CD4-positive, alpha-beta T cell (primary cell): ENCODE measurements at places on chromosomes 7 and 10.
A peak's percentile ranks its signal among the peaks of the same experiment; 100 is the strongest.

DNA sequence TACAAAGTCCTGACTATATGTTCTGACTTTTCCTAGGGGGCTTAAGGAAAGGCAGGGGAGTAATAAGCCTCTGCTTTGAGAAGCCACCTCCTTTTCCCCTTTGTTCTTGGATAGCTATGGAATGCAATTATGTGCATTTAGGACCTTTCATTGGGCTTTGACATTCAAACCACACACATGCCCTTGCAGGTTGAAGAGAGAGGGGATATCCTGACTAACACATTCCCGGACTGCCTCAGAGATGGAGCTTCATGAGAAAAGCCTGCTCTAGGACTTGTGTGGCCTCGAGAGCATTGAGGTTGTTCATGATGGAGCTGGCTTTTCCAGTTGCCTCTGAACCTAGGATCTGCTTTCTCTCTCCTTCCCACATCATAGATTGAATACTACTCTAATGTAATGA lies 694.5 kb downstream of the LRMDA start:
- no peak for DNase-seq

GRCh38 chr10:77641788-77642397 lies 4.3 kb upstream of the KCNMA1 start:
- DNase-seq: no peak

DNA sequence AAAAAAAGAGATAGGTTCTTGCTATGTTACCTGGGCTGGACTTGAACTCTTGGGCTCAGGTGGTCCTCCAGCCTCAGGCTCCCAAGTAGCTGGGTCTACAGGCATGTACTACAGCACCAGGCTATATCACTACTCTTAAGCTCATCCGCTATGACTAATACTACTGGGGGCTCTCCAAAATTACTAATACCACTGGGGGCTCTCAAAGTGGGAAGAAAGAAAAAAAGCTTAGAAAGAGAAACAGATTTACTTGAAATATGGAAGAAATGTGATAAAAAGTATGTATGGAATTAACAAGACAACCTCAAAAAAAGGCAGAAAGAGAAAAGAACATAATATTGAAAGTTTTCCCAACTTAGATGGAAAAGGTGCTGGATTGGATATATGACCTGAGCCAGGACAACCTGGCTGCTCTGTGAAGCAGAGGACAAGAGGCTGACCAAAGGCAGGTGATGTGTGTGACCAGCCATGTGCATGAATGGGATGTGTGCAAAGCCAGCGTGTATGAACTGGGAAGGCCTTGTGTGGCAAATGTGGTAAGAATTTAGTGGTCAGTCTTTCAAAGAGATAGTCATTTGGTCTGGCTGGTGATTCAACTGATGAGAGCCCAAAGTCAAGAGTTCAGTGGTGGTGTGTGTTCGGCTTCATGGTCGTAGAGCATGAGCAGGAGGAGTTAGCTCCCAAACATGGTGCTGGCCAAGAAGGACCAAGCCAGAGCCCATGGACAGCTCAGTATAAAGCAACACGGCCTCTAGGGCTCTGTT lies 232.4 kb upstream of the KLF14 start:
- DNase-seq: no peak

GRCh38 chr10:22633528-22633927 lies 80.8 kb downstream of the PIP4K2A start:
- no peak for DNase-seq

DNA sequence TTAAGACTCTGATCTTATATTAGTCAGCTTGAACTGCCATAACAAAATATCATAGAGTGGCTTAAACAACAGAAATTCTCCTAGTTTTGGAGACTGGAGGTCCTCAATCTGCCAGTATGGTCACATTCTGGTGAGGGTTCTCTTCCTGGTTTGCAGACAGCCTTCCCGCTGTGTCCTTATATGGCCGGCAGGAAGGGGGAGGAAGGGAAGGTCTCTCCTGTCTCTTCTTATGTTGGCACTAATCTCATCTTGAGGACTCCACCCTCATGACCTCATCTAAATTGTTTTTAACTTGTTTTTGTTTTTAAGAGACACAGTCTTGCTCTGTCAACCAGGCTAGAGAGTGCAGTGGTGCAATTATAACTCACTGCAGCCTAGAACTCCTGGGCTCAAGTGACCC lies 53.1 kb downstream of the VPS41 start:
- no peak for DNase-seq

DNA sequence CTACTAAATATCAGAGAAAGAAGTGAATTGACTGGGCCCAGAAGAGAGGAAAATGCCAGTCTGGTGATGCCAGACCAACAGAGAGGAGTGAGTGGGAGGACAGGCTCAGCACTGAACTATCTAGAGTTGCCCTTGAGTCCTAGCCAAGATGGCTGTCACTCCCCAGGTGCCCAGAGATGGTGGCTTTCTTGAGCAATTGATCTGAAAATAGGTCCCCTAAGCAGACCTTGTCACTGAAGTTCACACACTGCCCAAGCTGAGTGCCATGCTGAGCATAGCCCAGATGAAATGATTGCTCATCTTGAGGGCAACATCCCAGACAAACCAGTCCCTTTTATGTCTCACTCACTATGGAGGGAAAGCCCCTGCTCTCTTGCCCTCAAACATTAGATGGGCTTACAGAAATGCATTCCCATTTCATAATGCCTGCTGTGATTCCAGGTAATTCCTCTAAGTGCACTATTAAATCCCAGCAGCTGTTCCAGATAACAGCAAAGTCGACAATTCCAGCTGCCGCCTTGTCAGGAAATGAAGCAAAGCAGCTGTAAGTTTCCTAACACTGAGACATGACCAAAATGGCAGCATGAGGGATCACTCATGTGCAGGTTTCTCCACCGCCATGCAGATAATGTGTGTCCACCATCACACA lies 329.4 kb downstream of the KCNMA1 start:
- DNase-seq: no peak

DNA sequence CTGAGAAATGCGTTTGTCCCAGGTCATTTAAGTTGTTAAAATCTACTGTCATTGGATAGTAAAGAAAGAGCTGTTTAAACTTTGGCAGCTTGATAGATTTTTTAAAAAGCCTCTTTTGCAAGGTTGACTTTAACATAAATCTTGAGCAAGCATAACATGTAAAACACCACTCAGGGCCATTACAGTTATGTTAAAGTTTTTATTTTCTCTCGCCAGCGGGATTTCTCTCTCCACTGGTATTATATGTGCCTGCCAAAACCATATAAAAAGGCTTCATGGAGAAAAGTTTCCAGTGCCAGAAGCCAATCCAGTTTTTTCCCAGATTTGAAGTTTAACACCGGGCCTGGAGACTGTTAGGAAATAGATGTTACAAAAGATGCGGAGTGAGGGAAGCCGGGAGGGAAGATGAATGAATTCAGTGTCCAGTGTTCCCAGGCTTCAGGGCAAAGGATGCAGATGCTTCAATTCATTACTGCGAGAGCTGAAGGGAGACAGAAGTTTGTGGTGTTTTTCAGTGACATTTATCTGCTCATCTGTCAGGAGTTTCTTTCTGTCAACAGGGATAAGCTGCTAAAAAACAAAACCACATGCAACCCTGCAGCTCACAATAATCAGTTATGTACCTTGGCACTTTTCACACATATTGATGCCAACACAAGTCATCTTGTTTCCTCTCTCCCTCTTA lies 155.5 kb downstream of the SPAG6 start:
- no peak for DNase-seq

DNA sequence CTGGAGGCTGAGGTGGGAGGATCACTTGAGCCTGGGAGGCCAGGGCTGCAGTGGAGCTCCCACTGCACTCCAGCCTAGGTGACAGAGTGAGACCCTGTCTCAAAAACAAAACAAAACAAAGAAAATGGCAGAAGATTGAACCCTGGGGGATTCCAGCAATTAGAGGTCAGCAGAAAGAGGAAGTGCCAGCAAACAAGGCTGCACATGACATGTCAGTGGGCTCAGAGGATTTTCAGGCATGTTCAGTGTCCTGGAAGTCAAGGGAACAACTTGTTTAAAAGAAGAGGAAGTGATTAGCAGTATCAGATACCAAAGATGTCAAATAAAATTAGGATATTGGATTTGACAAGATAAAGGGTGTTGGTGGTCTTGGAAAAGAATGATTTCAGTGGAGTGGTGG lies 32.3 kb downstream of the RAB18 start:
- DNase-seq: no peak

GRCh38 chr10:119207366-119207666 lies at the start of gene GRK5:
Gene GRK5 (plus strand): TSS chr10:119207571. CDS start chr10:119207918, 347 bp downstream.
- peak; percentile 98 for DNase-seq

DNA sequence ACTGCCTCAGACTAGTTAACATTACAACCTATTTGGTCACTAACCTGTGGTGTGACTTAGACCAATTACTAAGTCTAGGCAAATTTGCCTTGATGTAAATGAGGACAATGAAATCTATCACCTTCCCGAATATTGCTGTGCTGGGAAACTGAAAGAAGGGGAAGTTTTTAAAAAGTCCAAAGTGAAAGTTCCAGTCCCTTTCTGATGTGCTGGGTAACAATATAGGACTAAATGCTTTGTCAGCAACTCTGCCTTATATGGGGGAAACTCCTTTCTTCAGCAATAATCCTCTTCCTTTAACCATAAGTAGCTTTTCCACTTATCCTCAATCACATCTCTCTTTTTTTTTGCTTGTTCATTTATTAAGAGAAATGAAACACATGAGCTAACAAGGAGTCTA lies 3.9 kb downstream of the PIK3AP1 start:
- DNase-seq: no peak

GRCh38 chr10:76091926-76092325 lies 660.5 kb downstream of the LRMDA start:
- DNase-seq: no peak

DNA sequence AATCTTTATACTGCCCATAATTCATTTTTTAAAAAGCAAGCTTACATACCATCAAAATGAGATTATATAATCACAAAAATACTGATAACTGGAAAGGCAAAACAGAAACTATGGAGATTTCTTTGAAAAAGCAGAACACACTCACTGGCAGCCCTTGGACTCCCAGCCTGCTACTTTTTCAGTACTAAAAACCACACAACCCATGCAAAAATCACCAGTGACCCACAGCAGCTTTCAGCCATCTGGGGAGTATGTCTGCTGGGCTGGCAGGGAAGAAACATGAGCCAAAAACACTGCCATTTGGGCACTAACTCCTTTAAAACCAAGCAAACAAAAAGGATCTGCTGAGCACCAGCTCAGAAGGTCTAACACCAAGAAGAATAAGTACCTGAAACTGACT lies 80.0 kb upstream of the DDC start:
- DNase-seq: no peak

GRCh38 chr7:92155108-92155739 lies 20.9 kb upstream of the CYP51A1 start:
- DNase-seq: no peak

- DNase-seq: no peak
Measured at GRCh38 chr7:137269240-137269639, 74.3 kb downstream of the PTN start.

DNA sequence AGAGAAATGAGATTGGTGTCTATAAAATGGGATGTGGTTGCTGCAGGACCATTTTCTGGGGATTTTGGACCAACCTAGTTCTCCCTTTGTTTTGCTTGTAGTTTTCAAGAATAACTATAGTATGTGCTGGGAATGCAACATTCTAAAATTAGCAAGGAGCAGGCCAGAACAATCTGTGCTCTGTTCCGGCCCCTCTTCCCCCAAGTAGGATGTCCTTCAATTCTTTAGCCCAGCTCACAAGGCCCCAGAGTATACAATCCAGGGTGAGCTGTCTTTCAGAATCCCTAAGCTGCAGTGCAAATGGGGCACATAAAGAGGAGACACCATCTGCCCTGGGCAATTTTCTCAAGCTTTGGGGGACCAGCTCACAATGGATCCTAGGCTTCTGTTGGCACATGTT lies 809.1 kb downstream of the TNS3 start:
- DNase-seq: no peak

GRCh38 chr7:111560773-111561653 lies 1.3 kb downstream of the IMMP2L start:
- no peak for DNase-seq

DNA sequence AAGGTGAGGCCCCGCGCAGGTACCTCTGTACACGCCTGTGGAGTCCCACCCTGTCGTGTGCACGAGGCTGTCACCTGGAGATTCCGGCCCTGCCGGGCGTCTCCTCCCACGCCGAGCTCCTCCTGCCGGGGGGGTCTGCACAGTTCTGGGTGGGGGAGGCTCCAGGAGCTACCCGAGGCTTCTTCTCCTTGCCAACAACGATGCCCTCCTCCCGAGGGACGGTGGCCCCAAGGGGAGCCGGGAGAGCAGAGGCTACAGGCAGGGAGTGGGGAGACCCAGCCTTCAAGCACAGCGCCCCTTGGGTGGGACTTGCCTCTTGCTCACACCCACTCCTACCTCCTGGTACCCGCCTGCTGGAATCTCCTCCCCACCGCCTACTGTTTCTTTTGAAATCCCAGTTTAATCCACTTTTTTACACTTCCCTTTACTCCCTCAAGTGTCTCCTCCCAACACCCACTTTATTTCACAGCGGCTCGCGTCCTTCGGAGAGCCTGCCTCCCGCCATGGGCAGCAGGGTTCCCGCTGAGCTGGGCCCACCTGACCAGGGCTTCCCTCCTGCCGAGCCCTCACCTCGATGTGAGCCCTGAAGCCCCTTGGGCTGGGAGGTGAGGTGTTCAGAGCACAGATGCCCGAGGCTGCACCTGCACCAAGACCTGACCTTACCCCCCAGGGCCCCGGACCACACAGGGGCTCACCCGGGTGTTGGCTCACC lies 338.1 kb downstream of the DNAJB6 start:
- no peak for DNase-seq

GRCh38 chr10:58667658-58668310 lies 155.1 kb downstream of the BICC1 start:
- no peak for DNase-seq

GRCh38 chr10:106565546-106565945 lies 599.0 kb downstream of the SORCS1 start:
- DNase-seq: no peak

DNA sequence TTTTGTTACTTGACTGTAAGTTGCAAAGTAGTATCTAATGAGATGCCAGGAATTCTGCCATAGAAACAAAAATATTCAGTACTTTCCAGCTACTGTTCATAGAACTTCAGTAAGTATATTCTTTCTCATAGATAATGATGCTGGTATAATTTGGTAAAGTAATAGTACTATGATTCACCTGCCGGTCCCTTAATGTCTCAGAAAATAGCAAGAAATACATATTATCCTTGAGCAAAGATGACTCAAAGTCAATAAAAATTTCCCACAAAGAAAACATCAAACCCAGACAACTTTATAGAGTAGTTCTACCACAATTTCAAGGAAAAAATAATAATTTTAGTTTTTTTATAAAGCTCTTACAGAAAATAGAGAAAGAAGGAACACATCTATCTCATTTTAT lies 105.4 kb downstream of the EPDR1 start:
- no peak for DNase-seq

GRCh38 chr10:14334771-14335170 lies 4.0 kb upstream of the FRMD4A start:
- no peak for DNase-seq

DNA sequence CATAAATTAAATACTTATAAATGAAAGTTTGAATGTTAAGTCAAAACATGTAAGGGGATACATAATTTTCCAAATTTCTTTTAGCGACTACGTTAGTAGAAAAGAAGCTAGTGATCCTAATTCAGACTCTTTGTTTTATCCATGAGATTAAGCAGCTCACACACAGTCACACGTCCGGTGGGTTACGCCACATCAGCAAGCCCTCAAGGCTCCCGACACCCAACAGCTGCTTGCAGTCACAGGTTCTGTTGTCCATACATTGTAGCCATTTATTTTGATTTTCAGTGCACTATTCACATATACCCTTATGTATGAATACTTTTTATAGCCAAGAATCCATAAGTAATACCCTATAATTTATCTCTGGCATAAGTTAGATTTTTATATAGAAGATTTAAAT lies 39.5 kb downstream of the XRCC2 start:
- DNase-seq: no peak
